Endodermal cell (in vitro differentiated cells): ENCODE measurements at places on chromosomes 7 and 10.

GRCh38 chr7:3404501-3404900, 103.4 kb downstream of the SDK1 start:
- DNase-seq: no peak

- DNase-seq: no peak
Measured at GRCh38 chr7:107914831-107915230, 23.8 kb downstream of the DLD start.

DNA sequence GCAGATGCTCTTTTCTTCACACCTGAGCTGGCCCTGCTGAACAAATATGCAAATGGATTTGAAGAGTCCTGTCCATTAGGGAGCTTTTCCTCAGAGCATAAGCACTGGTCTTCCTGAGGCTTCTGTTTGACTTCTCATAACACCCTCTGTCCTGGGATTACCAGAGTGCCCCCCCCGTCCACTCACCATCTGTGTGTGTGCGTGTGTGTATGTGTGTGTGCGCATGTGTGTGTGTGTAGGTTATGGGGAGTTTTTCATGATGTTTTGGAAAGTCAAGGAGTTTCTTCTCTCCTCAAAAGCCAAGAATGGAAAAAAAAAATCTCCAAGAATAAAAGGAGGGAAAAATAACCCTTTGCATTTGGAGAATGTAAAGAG, 57.7 kb upstream of the COMTD1 start:
- no peak for DNase-seq

DNA sequence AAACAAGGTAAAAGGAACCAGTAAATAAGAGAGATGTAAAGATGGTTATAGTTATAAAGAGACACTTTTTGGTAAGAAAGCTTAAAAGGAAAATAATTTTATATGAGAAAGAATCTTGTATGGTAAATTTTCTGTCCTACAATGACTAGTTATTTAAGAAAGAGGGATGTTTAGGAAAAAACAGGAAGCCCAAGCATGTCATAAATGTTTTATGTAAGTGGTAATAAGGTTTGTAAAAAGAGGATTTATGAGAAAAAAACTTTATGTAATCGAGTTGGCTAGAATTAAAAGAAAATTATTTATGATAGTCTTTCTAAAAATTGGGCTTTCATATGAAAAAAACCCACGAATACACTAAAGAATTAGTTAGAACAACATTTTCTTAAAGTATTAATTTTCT, 34.2 kb upstream of the CREB3L2 start:
- DNase-seq: no peak

DNA sequence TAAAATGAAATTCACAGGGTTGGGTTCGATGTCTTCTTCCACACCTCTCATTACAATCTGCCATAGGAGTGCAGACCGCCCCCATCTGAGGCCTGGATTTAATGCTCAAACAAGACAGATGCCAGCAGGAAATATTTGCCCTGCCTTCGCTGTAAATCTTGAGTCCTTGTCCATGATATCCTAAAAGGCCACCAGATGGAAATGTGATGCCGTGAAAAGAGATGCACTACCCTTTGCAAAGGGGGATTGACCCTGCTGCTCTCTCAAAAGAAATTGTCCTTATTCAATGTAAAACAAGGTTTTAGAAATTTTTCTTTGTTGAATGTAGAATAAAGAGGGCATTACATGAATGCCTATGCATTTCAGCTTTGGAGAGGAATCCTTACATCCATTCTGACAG, 37.5 kb downstream of the AGAP4 start:
- DNase-seq: peak; percentile 48

DNA sequence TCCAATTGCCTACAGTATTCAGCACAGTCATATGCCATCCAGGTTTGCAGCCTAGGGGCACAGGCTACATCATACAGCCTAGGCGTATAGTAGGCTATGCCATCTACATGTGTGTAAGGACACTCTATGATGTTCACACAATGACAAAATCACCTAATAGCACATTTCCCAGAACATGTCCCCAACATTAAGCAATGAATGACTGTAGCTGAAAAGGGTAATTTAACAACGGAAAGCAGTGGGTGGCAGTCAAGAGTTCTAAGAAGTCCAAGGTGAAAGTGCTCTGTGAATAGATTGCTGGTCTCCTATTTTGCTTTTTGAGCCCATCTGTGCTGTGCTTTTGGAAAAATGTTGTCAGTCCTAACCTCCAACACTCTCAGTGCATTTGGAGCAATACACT, 162.6 kb downstream of the KLF6 start:
- DNase-seq: no peak

- DNase-seq: no peak
Measured at GRCh38 chr7:28479507-28479947, 67.2 kb downstream of the CREB5 start.

- DNase-seq: peak; percentile 62
Measured at GRCh38 chr7:21869785-21870402, 75.8 kb downstream of the CDCA7L start.

DNA sequence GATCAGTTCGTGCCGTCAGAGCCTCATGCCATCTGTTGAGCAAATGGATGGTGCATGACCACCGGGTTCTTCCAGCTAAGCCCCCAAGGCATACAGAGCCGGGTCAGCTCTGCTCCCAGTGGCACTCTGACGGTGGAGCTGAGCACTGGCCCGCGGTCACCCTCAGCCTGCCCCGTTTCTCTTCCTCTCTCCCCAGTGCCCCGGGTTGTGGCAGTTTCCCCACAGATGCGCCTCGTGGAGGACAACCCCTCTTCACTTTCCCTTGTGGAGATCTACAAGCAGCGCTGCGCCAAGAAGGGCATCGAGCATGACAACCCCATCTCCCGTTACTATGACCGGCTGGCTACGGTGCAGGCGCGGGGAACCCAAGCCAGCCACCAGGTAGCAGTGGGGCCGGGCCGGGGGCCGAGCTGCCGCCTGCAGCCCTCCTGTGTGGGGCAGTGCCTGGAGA, 129.9 kb downstream of the TRRAP start:
- DNase-seq: peak; percentile 38

GRCh38 chr7:141045126-141045841, 28.6 kb upstream of the TMEM178B start:
- DNase-seq: no peak

- no peak for DNase-seq
Measured at GRCh38 chr10:3745521-3745920, 39.5 kb downstream of the KLF6 start.

DNA sequence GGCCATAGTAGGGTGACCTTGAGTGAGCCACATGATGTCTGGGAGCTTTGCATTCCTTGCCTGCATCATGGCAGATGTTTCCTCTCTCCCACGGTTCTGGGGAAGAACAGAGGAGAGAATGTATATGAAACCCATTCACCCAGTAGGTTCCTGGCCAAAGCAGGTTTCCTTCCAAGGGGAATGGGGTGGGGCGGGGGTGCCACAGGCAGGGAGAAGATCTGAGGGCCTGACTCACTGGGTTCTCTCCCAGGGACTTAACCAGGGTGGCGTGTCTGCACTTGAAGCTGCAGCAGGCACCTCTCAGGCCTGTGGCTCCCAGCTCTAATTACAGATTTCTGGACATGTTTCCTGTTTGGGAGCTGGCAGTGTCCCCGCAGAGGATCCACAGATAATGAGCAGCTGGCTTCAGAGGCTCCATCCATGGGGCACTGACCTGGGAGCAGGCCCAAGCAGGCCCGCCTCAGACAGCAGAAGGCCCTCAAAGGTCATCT, 50.2 kb upstream of the ZMIZ1 start:
- peak; percentile 41 for DNase-seq

GRCh38 chr7:2287745-2288144, 26.5 kb downstream of the SNX8 start:
- DNase-seq: no peak

- peak; percentile 75 for DNase-seq
Measured at GRCh38 chr10:47452495-47453140, 31.3 kb downstream of the ANXA8 start.

- DNase-seq: peak; percentile 92
Measured at GRCh38 chr7:51067757-51068156, 248.9 kb downstream of the COBL start.

DNA sequence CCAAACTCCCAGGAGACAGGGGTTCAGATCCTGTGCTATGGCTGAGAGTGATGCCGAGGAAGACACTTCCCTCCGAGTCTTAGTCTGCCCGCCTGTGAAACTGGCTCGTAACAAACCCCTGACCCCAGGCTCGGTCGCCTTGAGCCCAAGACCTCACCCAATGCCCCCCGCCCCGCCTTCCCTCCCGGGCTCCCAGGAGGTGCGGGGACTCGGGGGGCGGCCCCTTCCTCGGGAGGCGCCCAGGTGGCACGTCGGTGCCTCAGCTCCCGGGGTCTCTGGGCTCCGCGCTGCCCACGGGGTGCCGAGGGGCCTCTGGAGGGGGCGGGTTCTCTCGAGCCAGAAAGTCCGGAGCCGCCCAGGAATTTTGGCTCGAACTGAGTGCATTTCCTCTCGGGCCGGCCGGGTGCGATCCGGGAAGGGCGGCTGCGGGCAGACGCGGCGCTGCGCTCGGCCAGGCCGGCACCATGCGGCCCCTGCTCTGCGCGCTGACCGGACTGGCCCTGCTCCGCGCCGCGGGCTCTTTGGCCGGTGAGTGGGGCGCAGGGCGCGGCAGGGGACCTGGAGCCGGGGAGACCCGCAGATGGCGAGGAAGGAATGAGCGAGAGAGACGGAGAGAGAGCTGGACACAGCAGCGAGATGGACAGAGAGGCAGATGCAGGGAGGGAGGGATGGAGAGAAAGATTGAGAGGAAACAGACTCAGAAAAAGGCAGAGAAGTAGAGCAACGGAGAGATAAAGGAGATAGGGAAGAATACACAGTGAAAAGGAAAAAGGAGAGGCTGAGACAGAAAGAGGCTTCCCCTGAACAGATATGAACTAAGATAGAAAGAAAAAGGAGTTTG, at the start of gene PLAC9:
Gene PLAC9 (plus strand): TSS at position 432 of the 841 bp plus-strand sequence. CDS start 33 bp downstream, at position 465.
- peak; percentile 84 for DNase-seq

DNA sequence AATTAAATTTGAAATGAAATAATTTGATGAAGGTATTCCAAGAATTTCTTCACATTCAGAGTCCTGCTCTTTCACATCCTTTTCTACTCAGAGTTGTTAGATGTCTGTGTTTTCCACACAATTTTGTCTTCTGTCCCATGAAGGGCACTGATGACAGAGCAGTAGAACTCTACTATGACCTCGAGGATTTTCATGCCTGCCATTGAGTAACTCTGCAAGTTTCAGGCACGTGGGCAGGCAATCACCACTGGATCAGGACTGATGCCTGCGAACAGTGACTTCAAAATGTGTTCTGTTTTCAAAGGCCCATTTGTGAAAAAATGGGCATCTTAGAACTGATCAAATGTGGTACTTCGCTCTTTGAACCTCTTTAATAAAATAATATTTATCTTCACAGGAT, 91.1 kb downstream of the CDK6 start:
- no peak for DNase-seq

- DNase-seq: no peak
Measured at GRCh38 chr7:107982918-107983389, 20.0 kb downstream of the LAMB1 start.

DNA sequence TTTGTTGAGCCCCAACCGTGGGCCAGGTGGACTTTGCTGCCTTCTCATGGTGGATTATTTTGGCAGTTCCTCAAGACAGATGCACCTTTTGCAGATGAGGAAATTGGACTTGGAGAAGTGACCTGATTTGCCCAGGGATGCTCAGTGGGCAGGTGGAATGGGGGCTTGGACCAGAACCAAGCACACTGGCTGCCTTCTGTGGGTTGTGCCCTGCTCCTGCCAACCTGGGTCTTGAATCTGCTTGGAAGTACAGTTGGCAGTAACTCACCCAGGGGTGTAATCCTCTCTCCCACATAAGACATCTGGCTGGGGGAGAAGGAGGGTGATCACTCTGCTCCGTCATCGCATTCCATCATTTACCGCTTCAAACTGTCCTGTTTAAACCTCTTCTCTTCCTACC, 110.5 kb upstream of the GPR26 start:
- DNase-seq: peak; percentile 13

DNA sequence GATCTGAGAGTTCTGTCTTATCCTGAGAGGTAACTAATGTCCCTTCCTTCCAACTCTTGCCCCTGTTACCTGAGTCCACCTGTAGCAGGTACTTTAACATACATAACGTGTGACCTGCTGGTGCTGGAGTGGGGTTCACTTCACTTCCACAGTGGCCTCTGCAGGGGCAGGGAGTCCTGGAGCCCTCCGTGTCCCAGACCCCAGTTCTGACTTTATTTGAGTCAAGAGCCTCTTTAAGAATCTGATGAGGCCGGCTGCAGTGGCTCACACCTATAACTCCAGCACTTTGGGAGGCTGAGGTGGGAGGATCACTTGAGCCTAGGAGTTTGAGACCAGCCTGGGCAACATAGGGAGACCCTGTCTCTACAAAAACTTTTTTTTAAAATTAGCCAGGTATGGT, 117.0 kb upstream of the RET start:
- DNase-seq: no peak

- DNase-seq: no peak
Measured at GRCh38 chr7:144415858-144416257, 12.4 kb upstream of the NOBOX start.

DNA sequence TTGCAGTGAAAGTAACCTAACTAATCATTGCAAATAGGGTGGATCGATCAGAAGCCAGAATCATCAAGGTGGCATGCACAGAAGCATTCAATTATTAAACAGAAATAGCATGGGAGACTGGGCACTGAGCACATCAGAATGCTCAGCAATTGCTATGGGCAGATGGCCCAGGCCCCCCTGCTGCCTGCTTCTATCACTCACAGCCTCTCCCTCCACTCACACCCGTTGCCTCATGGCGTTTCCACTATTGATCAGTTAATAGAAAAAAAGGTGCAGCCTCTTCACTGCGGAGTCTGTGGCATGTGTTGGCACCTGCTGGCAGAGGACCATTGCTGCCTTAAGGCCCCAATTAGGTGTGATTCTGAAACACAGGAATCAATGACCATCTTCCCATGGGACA, 11.2 kb upstream of the HTR5A start:
- no peak for DNase-seq
